Fibroblast of the aortic adventitia (primary cell): ENCODE measurements at places on chromosomes 12 and 14.

DNA sequence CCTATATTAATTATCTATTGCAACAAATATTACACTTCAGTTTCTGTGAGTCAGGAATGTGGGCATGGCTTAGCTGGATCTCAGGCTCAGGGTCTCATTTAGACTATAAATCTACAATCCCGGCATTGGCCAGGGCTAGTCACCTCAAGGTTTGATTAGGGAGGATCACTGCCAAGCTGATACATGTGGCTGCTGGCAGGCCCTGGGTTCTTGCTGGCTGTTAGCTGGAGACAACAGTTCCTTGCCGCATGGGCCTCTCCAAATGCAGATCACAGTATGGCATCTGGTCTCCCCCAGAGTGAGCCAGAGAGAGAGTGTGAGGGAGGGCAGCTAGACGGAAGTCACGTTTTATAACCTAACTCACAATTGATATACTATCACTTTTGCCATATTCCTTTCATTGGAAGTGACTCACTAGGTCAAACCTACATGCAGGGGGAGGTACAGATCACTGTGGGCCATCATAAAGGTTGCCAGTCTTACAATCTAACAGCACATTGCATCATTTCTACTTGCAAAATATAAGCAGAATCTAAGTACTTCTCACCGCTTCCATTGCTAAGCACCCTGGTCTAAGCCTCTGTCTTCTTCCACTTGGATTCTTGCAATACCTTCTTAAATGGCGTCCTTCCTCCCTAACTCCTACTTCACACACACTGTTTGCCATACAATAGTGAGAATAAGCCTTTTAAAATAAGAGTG, 174.0 kb upstream of the ARHGAP5 start:
- DNase-seq = no peak

GRCh38 chr12:32027684-32028365, 68.6 kb downstream of the RESF1 start:
- DNase-seq = no peak

GRCh38 chr12:124695861-124696260, 128.4 kb upstream of the NCOR2 start:
- no peak for DNase-seq

DNA sequence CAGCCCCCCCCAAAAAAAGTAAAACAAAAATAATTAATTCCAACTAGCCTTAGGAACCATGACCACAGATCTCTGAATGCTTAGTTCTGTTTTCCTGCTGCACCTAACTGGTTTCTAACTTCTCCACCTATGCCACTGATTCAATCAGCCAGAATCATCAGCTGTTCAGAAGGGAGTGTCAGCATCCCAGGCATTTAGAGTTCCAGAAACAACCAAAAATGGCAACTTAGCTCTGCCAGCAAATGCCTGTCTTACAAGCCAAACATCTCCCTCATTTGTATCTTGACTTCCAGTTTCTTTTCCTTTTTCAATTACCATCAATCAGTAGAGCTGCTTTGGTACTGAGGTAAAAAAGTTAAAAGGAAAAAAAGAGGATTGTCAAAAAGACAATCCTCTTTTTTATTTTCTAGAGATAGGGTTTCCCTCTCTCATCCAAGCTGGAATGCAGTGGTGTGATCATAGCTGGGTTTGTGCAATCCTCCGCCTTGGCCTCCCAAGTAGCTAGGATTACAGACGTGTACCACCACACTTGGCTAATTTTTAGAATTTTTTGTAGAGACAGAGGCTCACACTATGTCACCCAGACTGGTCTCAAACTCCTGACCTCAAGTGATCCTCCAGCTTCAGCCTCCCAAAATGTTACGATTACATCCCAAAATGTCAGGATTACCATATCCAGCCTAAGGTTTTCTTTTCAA, 45.2 kb upstream of the ISM2 start:
- DNase-seq = peak; percentile 30

- peak; percentile 44 for DNase-seq
These were observed 32.8 kb downstream of the SH2B3 start for GRCh38 chr12:111438481-111438880.

GRCh38 chr12:132856581-132856980, 27.9 kb upstream of the GOLGA3 start:
- no peak for DNase-seq

- DNase-seq = peak; percentile 88
These were observed 16.4 kb upstream of the NUDT4 start for GRCh38 chr12:93361151-93361919.

- peak; percentile 85 for DNase-seq
These were observed 61.9 kb downstream of the KICS2 start for GRCh38 chr12:64160021-64160710.

GRCh38 chr14:90703841-90704737, 112.1 kb downstream of the TTC7B start:
- DNase-seq = no peak

GRCh38 chr12:117365049-117365616, 3.7 kb upstream of the NOS1 start:
- DNase-seq = no peak

GRCh38 chr12:121958541-121959240, 40.3 kb downstream of the CFAP251 start:
- peak; percentile 42 for DNase-seq

GRCh38 chr12:6345319-6346091, 3.6 kb upstream of the TNFRSF1A start:
- peak; percentile 98 for DNase-seq

GRCh38 chr14:22630486-22630885, 13.7 kb downstream of the OR6J1 start:
- peak; percentile 99 for DNase-seq

DNA sequence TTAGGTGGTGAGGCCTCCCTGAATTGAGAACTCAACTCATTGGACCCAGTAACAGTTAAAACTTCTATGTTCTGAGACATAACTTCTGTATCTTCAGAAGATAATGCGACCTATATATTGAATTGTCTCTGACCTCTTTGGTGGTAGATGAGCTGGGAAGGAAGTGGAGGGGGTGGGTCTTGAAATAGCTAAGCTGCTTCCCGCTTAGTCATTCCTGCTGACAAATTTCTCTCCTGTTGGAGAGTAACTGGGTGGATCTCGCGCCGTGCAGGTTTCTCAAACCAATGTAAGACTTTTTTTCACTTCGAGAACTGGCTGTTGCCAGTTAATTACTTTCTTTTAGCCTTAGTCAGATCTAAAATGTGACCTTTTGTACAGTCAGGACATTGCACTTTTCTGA, 100.8 kb downstream of the PPHLN1 start:
- peak; percentile 19 for DNase-seq

GRCh38 chr12:14845350-14845750, 2.0 kb upstream of the ART4 start:
- DNase-seq = peak; percentile 80

GRCh38 chr12:29528161-29528560, 30.7 kb upstream of the OVCH1 start:
- DNase-seq = no peak

- DNase-seq = no peak
These were observed 2.8 kb downstream of the CRADD start for GRCh38 chr12:93680006-93680405.

DNA sequence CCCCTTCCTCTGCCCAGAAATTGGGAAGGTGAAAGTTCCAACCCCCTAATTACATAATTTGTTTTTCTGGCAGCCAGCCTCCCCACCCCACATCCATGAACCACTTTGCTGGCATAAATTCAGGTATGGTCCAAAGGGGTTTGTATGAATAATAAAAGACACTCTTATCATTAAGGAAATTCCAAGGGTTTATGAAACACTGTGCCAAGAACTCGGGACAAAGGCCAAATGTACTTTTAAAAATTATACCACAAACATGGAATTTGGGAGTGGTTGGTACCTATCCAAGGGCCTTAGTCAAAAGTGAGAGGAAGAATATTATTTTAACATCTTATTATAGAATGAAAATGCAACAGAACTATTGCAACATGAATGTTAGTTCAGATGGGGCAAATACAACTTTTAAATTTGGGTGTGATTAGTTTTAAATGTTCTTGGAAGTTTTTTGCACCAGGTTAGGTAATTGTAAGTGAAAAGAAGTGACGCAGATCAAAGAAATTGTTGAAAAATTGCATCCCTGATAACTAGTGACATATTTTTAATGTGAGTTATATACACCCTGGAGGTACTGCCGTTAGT, 217.8 kb downstream of the TMEM117 start:
- DNase-seq = peak; percentile 97

DNA sequence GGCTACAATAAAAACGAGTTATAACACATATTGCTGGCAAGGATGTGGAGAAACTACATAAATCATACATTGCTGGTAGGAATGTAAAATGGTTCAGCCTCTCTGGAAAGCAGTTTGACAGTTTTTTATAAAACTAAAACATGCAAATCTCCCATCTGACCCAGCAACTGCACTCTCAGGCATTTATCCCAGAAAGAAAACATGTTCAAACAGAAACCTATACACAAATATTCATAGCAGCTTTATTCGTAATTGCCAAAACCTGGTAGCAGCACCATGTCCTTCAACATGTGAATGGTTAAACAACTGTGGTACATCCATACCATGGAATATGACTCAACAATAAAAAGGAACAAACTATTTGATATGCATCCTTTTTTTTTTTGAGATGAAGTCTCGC, 10.1 kb upstream of the TMCC3 start:
- no peak for DNase-seq

- no peak for DNase-seq
These were observed 99.5 kb downstream of the NUAK1 start for GRCh38 chr12:106039242-106039641.

DNA sequence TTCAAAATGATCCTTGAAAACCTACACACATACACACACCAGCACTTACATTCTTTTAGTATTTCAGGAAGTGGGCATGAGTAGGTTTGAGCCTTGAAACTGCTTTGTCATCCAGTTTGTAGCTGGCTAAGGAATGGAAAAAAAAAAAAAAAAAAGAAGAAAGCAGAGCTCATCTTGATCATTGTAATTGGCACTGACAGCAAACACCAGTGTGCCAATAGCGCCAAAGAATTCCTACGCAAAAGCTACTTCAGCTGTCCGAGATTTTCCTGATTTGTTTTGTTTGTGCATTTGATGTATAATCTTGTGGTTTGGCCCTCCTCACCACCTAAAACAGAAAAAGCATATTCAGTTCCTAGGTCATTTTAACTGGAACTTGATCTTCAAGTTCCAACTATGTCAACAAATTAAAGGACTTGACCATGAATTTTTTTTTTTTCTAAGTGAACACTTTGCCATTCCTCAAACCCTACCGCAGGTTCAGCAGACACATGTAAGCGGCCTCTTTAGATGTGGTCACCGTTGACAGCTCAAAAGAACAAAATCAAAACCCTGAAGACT, 57.3 kb downstream of the FLRT2 start:
- DNase-seq = peak; percentile 90

DNA sequence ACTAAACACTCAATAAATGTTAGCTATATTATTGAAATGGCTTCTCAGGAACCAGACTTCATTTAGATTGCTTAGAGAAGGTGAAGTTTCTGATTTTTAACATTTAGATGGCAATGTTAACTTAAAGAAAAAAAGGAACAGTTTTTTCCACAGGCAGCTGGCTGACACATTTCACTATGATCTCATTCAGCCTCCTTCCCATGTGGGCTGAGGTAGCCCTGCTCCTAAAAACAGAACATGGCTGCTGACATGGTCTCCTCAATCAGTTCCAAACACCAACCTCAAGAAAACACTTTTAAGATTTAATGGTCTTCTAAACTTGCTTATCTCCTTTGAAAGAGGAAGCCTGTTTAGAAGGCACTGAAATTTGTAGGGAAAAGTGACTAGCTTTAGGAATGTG, 23.8 kb downstream of the GNS start:
- DNase-seq = no peak

DNA sequence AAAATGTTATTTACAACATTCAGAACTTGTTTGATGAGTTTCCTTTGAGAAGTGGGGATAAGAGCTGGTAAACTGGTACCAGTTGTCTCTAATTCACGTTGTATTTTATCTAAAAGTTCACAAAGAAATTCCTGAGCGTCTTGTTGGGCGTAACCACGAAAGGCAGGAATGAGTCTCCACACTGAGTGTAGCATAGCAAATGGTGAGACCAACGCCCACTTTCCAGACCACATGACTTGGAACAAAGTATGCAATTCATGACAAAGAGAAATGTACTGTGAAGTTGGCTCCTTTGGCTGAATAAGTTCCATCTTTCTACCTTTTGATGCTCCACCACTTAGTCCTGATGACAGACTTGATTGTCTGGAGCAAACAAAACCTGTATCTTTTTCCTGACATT, 18.4 kb downstream of the USP44 start:
- DNase-seq = peak; percentile 79

DNA sequence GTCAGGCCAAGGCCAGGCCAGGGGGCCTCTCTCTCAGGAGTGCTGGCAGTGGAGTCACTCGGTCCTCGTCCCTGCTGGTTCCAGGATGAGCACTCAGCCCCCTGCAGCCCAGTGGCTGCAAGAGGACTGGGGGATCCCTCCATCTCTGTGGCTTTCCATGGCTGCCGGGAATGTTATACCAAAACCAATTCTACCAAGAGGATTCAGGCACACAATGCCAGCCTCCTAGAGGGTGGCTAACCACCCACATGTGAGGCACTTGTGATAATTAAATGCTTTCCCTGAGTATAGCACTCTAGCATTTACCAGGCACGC, 21.9 kb downstream of the ASB2 start:
- no peak for DNase-seq

DNA sequence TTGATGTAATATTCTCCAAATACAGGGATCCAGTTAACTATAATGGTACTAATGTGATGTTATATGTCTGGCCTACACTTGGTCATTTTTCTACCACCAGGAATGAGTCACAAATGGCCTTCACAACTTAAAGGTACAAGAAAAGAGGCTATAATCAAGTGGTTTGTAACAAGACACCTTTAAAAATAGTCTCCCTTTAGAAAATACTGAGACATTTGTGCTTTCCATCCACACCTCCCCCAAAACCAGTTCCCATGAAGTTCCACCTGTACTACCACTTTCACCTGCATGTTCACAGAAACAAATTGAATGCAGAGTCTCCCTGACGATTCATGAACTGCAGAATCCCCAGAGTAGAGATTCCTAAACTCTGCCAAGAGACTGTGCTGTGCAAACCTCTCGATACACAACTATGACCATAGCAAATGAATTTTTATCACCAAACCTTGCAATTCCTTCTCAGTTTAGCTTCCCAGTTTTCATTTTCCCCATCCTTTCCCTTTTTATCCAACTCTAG, 6.0 kb downstream of the BTG1 start:
- no peak for DNase-seq

DNA sequence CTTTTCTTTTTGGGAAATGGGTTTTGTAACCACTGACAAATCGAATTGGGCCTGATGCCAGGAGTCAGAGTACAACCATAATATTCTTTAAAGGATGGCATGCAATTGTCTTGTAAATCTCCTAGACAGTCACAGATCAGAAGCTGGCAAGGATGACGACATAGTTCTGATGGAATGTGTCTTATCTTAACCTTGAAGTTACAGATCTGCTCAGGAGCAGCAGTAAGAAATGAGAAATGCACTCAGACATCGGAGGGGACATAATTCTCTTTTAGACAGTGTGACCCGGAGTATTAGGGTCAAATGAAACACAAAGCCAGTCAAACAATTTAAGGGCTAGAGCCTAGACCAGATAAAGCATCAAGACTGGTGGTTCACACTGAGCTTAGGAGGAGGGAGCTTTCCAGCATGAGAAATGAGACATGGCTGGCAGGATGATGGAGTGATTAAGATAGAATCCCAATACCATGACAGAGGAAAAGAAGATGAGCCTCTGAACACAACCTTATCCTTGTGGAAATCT, 17.5 kb downstream of the CBX5 start:
- DNase-seq = peak; percentile 79
